ENCODE measurements at places on chromosomes 5 and 9.

- no peak for DNase-seq
These were observed 239.7 kb downstream of the MLLT3 start for GRCh38 chr9:20382460-20383071.

- DNase-seq: no peak
These were observed 275.9 kb upstream of the ZNF462 start for GRCh38 chr9:106587042-106587441.

GRCh38 chr9:131661568-131662288 is 78.1 kb downstream of the RAPGEF1 start:
- no peak for DNase-seq

GRCh38 chr5:66454186-66455078 is 141.8 kb upstream of the MAST4 start:
- DNase-seq: no peak

- DNase-seq: no peak
These were observed 3.6 kb downstream of the ITK start for GRCh38 chr5:157184117-157184670.

DNA sequence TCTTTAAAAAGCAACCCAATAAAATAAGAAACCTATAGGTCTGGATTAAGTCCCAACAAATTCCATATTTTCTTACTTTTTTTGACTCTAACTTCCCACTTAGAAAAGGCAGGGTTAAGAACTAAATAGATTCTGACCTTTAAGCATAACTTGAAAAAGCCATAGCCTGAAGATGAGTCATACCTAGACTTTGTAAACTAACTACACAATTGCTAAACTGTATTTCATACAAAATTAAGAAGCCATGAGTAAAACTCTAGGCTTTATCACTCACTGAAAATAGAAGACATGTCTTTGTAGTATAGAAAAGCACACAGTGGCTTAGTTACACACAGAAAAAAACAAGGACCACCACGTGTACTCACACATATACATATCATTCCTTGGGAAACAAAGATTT is 51.5 kb downstream of the MLLT3 start:
- DNase-seq: no peak

GRCh38 chr5:114238771-114239313 is 123.0 kb upstream of the KCNN2 start:
- no peak for DNase-seq

DNA sequence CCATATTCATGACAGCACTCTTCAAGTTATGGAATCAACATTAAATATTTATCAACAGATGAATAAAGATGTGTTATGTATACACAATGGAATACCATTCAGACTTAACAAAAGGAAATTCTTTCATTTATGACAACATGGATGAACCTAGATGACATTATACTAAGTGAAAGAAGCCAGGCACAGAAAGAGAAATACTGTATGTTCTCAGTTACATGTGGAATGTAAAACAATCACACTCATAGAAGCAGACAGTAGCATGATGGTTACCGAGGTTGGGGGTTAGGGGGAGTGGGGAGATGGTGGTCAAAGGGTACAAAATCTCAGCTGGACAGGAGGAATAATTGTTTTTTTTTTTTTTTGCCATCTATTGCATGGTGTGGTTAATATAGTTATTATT is 431.9 kb downstream of the DMAC1 start:
- DNase-seq: no peak

- DNase-seq: no peak
These were observed 5.8 kb upstream of the ST6GALNAC6 start for GRCh38 chr9:127905004-127905728.

- no peak for DNase-seq
These were observed 44.6 kb downstream of the JAKMIP2 start for GRCh38 chr5:147737921-147738320.

GRCh38 chr5:79702606-79703380 is 13.2 kb downstream of the CMYA5 start:
- DNase-seq: no peak

DNA sequence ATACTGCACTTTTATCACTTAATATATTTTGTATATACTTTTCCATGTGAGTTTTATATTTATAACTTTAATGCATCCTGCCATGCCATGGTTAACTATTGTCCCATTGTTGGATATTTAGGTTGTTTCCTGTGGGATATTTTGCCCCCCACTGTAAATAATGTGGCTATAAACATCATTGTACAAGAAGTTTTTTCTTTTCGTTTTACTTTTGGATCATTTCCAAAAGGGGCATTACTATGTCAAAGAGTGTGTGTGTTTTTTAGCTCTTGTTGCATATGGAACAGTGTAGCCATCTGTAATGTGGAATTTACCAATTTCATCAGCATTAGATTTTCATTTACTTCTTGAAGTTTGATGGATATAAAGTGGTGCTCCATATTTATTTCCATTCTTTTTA is 13.3 kb downstream of the ITGA2 start:
- DNase-seq: no peak

DNA sequence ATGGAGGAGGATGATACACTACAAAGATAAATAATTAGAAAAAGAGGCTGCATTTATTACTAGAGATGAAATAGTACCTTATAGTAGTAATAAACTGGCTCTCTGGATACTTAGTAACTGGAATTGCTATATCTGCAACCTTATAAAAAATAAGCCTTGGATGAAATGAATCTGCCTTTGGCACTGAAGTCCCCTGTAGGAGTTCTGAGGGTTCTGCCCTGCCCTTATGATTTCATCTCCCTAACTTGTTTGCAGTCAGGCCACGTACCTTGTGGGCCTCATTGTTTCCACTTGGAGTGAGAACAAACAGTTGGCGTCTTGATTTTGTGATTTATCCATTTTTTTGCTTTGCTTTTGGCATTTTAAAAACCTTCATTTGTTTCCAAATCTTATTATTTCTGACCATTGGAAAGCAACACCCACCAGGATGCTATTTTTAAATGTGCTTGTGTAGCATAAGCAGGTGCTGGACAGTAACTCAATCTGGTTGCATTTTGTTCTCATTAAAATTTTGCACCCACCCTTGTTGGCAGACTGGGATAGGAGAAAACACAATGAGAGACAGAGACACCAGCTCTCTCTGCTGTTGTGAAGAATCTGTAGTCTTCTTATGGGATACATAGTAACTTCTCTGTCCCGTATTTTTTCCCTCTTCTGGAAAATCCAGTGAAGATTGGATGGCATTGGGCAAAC is 518.9 kb upstream of the SGCD start:
- DNase-seq: no peak

GRCh38 chr5:58057324-58057723 is 402.6 kb downstream of the PLK2 start:
- DNase-seq: no peak

DNA sequence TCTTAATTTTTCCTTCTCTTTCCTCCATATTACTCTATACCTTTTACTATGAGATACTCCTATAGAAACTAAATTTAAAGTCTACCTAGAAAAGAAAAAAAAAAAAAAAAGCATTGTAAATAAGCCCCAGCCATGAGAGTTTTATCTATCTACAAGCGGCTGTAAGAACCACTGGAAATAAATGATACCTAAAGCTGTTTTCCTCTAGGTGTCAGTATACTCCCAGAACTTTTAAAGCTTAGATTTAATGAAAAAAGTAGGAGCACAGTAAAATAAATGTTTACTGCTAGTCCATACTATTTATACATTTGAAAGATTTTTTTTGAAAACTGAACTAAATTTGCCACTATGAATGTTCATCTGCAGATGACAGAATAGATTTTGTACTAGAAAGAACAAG is 26.2 kb downstream of the TYRP1 start:
- no peak for DNase-seq

GRCh38 chr9:35273591-35273990 is 111.8 kb downstream of the UNC13B start:
- DNase-seq: no peak

DNA sequence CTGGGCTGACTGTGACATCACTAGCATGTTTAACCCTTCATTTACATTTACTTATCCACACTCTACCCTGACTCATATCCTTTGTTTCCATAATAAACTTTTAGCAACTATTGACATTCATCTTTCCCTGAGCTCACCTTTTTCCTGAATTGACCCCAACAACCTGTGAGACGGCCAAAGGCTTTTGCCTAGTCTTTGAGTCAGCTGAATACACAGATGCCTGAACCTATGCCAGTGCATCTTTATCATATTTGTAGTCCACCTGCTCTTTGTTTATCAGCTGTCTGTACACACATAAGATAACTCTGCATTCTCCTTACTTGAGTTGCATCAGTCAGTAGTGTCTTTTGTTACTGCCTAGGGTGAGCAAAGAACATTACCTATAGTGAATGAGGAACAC is 128.5 kb upstream of the HMHB1 start:
- no peak for DNase-seq

GRCh38 chr9:90890146-90890810 is 88.7 kb downstream of the SYK start:
- DNase-seq: no peak

DNA sequence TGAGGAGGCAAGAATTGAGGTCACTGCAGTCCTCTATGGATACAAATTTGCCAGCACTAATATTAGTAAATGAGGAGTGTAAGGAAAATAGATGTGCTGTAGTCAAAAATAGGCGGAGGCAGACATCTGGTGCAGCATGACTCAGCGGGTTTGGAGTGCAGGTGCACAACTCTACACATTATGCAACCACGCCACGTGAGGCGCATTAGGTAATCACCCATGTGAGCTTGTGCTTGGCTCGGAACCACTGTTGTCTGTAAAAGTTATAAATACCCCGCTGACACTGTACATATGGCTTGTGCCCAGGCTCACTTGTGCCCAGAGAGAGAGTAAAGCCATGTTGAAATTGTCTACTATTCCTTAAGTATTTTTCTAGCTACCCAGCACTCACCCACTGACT is 623.5 kb upstream of the NUDT12 start:
- DNase-seq: no peak

DNA sequence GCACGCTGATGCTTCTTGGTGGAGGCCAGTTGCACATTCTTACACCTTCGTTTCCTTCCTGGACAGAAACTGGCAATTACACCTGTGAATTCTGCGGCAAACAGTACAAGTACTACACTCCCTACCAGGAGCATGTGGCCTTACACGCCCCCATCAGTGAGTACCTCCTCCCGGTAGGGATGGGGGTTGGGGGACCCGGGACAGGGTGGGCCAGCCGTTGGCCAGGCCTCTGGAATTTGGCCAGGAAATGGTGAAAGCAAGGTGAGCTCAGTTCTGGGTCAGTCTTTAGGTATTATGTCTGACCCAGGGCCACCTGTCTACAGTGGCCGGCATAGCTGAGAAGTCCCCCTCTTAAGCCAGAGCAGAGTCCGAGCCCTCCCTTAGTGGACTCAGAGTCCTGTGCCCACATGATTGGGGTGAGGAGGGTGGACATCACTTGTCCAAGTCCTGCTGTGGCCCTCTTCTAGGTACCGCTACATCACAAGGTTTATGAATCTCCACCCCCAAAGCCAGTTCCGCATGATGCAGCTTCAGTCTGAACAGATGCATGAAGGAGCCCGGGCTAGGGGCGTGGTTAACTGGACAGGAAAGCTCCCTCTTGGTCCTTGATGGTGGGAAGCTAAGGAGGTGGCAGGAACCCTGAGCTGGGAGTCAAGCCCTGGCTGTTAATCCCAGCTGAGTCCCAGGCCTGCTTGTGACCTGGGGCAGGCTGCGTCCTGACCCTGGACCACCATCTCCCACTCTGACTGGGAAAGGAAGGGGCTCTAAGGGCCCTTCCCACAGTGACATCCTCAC is 61.3 kb downstream of the AMBP start:
- no peak for DNase-seq

Data from SW 1271 (cell line).